Mesothelial cell of epicardium (in vitro differentiated cells): ENCODE measurements at places on chromosomes 1 and 21. TPM values are rescaled to one million over a fixed set of nuclear protein-coding genes. Genes with fewer than 3 reads are reported as not detected.

GRCh38 chr21:25396135-25396711 lies 211.1 kb downstream of the MRPL39 start:
- no peaks in the 10 kb centered on the region for H3K36me3 ChIP-seq
- no peak overlapping the region for H3K4me3 ChIP-seq
- DNase-seq = no peak
- H3K27me3 ChIP-seq = no peaks in the 10 kb centered on the region
- no peaks in the 10 kb centered on the region for H3K4me1 ChIP-seq
- H3K27ac ChIP-seq = no peak overlapping the region

GRCh38 chr1:167713330-167714081 lies 8.3 kb upstream of the MPZL1 start:
- H3K36me3 ChIP-seq = no peaks in the 10 kb centered on the region
- peak; percentile 49 for DNase-seq
- H3K27me3 ChIP-seq = peaks cover 5% of the 10 kb centered on the region
- H3K4me1 ChIP-seq = peaks cover 18% of the 10 kb centered on the region
- H3K27ac ChIP-seq = peak overlapping the region; percentile 38
- peak overlapping the region; percentile 84 for H3K4me3 ChIP-seq

DNA sequence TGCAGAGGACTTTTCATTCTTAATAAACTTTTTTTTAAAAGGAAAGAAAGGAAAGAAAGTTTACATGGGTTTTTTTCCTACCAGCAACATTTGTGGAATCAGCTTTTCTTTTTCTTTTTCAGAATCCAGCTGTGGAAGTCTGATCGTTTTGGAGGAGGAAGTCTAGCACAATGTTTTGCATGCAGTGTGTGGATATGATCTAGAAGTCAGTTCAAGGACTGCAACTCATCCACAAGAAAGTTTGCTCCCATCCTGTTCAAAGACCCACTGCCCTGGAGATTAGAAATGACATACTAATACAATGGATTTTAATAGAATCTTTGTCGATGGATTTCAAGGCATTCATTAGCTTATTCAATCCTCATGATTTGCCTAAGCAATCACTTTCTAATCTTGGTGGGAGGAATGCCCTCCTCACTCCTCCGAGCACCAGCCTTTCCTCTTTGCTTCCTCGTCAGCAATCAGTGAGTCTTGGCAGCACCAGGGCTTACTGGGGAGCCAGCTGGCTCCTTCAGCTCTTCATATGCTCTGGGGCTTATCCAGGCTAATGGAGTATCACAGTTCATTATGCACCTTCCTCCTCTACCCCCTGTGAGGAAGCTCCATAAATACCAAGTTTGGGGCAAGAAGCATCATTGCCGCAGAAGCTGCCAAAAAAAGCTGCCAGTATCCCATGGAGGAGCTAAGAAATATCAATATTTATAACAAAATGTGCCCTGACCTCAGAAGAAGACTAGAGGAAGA lies 392.3 kb upstream of the PKN2 start:
- no peak for DNase-seq
- H3K27me3 ChIP-seq = peaks cover 10% of the 10 kb centered on the region
- no peaks in the 10 kb centered on the region for H3K4me1 ChIP-seq
- H3K36me3 ChIP-seq = no peaks in the 10 kb centered on the region
- H3K27ac ChIP-seq = no peak overlapping the region

DNA sequence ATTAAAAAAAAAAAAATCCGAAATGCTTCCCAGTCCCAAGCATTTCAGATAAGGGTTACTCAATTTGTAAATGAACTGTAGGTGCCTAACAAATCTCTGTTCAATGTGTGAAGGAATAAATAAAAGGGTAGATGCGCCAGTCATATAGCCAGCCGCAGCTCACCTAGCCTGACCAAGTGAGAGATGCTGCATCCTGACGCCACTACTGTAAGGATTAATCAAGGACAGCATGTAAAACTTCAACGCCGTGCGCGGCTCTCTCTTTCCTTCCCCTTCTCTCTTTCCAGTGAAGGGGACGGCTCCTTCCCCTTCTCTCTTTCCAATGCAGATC lies 441 bp downstream of the PPT1 start:
- H3K4me3 ChIP-seq = peak overlapping the region; percentile 87
- no peaks in the 10 kb centered on the region for H3K27me3 ChIP-seq
- H3K36me3 ChIP-seq = peaks cover 6% of the 10 kb centered on the region
- H3K27ac ChIP-seq = peak overlapping the region; percentile 83

GRCh38 chr21:38037416-38037815 lies 121.2 kb upstream of the KCNJ6 start:
- no peak for DNase-seq
- H3K27me3 ChIP-seq = peaks cover 21% of the 10 kb centered on the region
- H3K4me1 ChIP-seq = peaks cover 17% of the 10 kb centered on the region
- H3K4me3 ChIP-seq = no peak overlapping the region
- H3K36me3 ChIP-seq = no peaks in the 10 kb centered on the region

DNA sequence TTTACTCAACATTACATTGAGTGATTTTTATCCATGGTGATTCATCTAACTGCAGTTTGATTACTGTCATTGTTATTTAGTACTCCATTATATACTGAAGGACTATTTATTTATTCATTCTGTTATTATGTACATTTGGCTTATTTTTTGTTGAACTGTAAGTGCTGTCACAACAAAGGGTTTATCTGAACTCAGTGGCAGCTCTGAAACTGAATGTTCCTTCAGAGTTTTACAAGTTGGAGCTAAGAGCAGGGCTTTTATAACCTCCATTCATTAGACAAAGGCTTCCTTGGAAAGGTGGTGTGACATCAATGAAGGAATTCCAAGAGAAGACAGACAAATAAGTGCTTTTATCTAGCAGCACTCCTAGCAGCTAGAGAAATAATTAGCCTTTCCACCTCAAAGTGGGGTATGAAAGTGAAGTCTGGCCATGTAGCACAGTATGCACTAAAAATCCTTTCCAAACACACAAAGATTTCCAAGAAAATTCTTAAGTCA lies 83.3 kb upstream of the GORAB start:
- H3K36me3 ChIP-seq = no peaks in the 10 kb centered on the region
- no peak overlapping the region for H3K27ac ChIP-seq
- peaks cover 3% of the 10 kb centered on the region for H3K4me1 ChIP-seq
- no peaks in the 10 kb centered on the region for H3K27me3 ChIP-seq
- no peak overlapping the region for H3K4me3 ChIP-seq

DNA sequence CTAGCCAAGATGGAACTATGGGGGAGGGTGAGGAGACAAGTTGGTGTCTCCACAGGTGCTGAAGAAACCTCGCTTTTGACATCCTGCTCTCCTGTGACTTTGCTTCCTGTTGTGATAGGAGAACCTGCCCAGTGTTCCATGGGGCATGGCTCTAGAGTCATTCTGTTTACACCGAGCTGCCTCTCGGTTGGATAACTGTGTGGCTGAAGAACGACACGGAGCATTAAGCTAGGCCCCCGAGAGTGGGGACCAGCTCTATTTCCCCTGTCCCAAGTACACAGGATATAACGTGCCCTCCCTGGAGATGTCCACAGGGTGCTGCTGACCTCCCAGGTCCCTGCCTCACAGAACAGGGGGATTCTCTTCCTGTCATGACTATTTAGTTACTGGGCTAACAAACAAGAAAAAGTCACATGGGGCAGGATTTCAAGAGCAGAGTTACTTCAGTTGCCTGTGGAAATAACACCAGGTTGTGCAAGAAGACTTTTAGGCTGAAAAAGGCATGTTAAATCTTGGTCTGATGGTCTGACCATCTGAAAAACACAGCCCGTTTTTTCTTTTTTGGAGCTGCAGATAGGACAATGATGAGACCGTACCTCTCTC lies 29.4 kb upstream of the PPP2R5A start:
- no peaks in the 10 kb centered on the region for H3K4me1 ChIP-seq
- H3K4me3 ChIP-seq = no peak overlapping the region
- no peak overlapping the region for H3K27ac ChIP-seq
- DNase-seq = no peak

GRCh38 chr21:38645282-38645681 lies 147.0 kb upstream of the ERG start:
- DNase-seq = no peak
- peaks cover 74% of the 10 kb centered on the region for H3K27me3 ChIP-seq
- no peak overlapping the region for H3K4me3 ChIP-seq
- no peak overlapping the region for H3K27ac ChIP-seq
- H3K4me1 ChIP-seq = no peaks in the 10 kb centered on the region
- H3K36me3 ChIP-seq = no peaks in the 10 kb centered on the region

GBP6 gene
- total RNA-seq = 0.07 to 0.13 TPM (median 0.09 TPM) in 3 replicates

DNA sequence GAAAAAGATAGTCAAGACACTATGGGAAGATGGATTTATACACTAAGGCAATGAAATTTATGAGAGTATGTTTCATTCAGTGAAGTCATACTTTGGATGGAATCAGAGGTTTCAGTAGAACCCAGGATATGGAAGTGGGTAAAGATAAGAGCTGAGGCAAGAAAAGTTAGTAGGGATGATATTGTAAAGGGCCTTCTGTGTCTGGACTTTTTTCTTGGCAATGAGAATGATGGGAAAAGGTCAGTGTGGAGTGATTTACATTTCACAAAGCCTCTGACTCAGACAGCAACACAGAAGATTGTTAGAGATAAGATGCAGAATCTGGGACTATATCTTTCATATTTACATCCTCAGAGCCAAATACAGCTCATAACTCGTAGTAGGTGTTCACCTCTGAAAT lies 32.1 kb downstream of the SH3BGR start:
- H3K4me3 ChIP-seq = no peak overlapping the region
- H3K27ac ChIP-seq = no peak overlapping the region
- DNase-seq = no peak
- H3K36me3 ChIP-seq = peaks cover 1% of the 10 kb centered on the region
- peaks cover 18% of the 10 kb centered on the region for H3K4me1 ChIP-seq
- no peaks in the 10 kb centered on the region for H3K27me3 ChIP-seq

- no peak overlapping the region for H3K4me3 ChIP-seq
- H3K36me3 ChIP-seq = no peaks in the 10 kb centered on the region
- no peak for DNase-seq
These were observed 167.1 kb upstream of the BEND5 start for GRCh38 chr1:48943826-48944225.

- H3K27ac ChIP-seq = no peak overlapping the region
- no peak overlapping the region for H3K4me3 ChIP-seq
- peaks cover 8% of the 10 kb centered on the region for H3K36me3 ChIP-seq
- H3K27me3 ChIP-seq = no peaks in the 10 kb centered on the region
- no peak for DNase-seq
These were observed 44.5 kb upstream of the TRIM45 start for GRCh38 chr1:117166076-117166475.

SYCP1 gene
- total RNA-seq = not detected in 3 replicates

- no peak overlapping the region for H3K27ac ChIP-seq
- H3K4me1 ChIP-seq = peaks cover 9% of the 10 kb centered on the region
- no peak overlapping the region for H3K4me3 ChIP-seq
- no peak for DNase-seq
- H3K27me3 ChIP-seq = peaks cover 77% of the 10 kb centered on the region
- H3K36me3 ChIP-seq = no peaks in the 10 kb centered on the region
These were observed 4.0 kb upstream of the KCNA10 start for GRCh38 chr1:110523011-110523410.

GRCh38 chr1:119093721-119094120 lies 46.7 kb downstream of the WARS2 start:
- peaks cover 5% of the 10 kb centered on the region for H3K36me3 ChIP-seq
- no peak overlapping the region for H3K27ac ChIP-seq
- H3K27me3 ChIP-seq = no peaks in the 10 kb centered on the region
- DNase-seq = no peak

GJB3 gene
- total RNA-seq = 0.14 TPM in 1 of 3 replicates, not detected in the others

DEPDC1 gene
- 9.9 to 11.4 TPM (median 10.4 TPM) in 3 replicates for total RNA-seq

- H3K4me3 ChIP-seq = no peak overlapping the region
- no peaks in the 10 kb centered on the region for H3K36me3 ChIP-seq
- no peak overlapping the region for H3K27ac ChIP-seq
- no peak for DNase-seq
These were observed 21.0 kb upstream of the PINK1 start for GRCh38 chr1:20612221-20612746.

DNA sequence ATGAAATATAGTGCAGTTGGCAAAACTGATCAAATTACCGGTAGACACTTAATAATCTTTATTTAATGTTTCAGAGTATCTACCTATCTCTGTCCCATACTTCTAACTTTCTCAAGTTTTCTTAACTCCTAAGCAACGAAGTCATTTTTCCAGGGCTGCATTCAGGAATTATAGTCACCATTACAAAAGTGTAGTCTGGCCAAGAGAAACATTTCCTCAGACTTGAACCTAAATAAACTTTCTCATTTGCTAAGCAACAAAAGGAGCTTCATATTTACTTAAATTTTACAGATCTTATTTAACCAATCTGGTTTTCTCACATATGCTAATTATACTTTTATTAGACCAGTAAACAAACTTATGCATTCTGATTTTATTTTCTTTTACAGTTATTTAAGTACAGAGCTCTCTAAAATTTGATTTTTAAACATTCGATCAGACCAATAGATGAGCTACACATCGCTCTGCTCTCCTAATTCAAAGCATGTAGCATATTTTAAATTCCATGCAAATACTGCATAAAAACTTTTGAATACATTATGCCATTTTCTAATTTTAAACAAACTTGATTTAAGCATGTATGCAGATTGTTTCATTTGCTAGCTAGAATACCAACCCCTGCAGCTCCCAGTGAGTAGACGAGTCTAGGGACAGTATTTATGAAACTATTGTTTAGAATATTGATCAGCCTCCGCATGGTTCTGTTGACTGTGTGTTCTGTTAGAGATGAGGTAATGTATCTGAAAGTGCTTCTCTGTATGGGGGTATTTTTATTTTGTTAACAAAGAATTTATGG lies 201.4 kb downstream of the CHRM3 start:
- no peaks in the 10 kb centered on the region for H3K36me3 ChIP-seq
- peaks cover 17% of the 10 kb centered on the region for H3K4me1 ChIP-seq
- no peak overlapping the region for H3K27ac ChIP-seq
- H3K4me3 ChIP-seq = no peak overlapping the region
- no peak for DNase-seq

GRCh38 chr1:57423135-57423655 lies 665 bp downstream of the DAB1 start:
- H3K4me3 ChIP-seq = peak overlapping the region; percentile 77
- peak overlapping the region; percentile 12 for H3K27ac ChIP-seq
- peaks cover 23% of the 10 kb centered on the region for H3K4me1 ChIP-seq
- no peaks in the 10 kb centered on the region for H3K36me3 ChIP-seq
- peaks cover 85% of the 10 kb centered on the region for H3K27me3 ChIP-seq

COPA gene
- total RNA-seq = 178 to 183 TPM (median 180 TPM) in 3 replicates

DNA sequence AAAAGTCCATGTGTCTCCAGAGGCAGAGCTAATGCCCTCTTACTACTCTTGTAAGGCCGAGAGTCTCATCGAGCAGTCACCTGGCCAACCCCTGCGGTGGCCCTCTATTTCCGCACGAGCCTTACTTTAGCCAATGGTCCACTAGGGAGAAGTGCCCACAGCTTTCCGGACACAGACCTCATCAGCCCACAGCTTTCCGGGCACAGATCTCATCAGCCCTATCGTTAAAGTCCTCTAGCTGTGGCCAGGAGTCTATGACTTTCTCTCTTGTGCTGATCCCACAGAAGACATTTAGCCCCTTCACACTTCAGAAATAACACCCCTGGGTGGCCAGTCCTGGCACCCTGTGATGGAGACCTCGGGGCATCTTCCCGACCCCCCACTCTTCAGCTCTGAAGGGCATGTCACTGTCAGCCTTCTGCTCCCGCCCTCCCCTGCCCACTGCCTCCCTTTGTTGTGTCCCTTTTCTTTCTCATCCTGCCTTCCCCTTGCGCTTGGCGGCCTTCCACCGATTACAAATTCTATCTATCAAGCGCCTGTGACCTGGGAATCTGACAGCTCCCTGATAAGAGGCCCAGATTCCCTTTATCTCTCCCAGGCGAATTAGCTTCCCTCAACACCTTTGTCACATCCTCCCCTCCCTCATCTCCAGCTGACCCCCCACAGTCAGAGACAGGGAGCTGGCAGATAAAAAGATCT lies 161.0 kb downstream of the PLXNA2 start:
- peaks cover 2% of the 10 kb centered on the region for H3K36me3 ChIP-seq
- no peak overlapping the region for H3K4me3 ChIP-seq
- peaks cover 22% of the 10 kb centered on the region for H3K4me1 ChIP-seq
- H3K27me3 ChIP-seq = peaks cover 21% of the 10 kb centered on the region
- no peak for DNase-seq

BATF3 gene
- total RNA-seq = 0.84 to 1.0 TPM (median 1.0 TPM) in 3 replicates
